Effector CD8-positive, alpha-beta T cell (primary cell): ENCODE measurements at places on chromosomes 7 and 10.

- no peak for DNase-seq
These were observed 65.6 kb upstream of the LRRC18 start for GRCh38 chr10:49005270-49005669.

- no peak for DNase-seq
These were observed 41.0 kb downstream of the MCMBP start for GRCh38 chr10:119831656-119832055.

DNA sequence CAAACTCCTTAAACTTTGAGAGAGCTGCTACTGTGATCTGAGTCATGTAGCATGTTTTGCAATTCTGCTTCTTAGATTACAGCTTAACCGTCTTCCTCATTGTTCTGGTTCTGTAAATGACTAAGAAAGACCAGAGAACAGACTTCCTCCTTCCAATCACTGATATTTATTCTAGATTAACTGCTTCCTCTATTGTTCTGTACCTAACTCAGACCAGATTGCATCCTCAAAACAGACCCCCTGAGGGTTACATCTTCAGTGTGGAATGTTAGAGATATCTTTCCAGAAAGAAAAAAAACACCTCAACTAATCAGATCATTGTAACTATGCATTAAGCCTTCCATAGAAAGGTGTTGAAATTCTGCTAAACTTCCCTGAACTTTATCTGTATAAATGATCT, 5.7 kb upstream of the PIP start:
- no peak for DNase-seq

DNA sequence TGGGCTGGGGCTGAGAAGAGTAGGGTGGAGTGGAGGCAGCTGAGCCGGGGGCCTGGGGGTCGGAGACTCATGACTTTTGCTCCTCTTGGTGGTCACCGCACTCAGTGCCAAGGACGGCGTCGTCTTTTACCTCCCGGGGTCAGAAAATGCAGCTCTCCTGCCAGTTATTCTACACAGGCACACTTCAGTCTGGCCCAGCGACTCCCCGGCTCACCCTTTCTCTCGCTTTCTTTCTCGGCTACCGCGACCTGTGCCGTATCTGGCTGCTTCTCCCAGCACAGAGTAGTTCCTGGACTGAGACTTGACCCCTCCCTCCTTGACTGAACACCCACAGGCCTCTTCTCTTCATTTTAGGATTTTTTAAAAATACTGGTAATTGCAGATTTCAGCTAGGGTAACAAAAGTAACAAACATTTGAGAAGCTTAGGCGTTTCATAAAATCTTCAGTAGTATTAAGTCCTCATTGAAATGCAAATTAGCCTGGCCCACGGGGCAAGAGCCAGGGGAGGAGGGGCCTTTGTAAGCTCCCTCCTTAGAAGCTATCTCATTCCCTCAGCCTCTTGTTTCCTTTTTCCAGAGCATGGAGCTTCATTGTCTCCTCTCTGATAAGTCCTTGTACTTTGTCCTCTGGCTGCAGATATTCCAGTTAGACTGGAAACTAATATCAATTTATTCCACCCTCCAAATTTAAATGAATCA, 1.1 kb upstream of the PRLHR start:
- DNase-seq: no peak
